Right ventricle myocardium inferior (tissue), 1 donor: ENCODE measurements at places on chromosomes 6 and 20. TPM values are rescaled to one million over a fixed set of nuclear protein-coding genes. Genes with fewer than 3 reads are reported as not detected.

PREX1 gene
- total RNA-seq: 11.0 TPM

DNA sequence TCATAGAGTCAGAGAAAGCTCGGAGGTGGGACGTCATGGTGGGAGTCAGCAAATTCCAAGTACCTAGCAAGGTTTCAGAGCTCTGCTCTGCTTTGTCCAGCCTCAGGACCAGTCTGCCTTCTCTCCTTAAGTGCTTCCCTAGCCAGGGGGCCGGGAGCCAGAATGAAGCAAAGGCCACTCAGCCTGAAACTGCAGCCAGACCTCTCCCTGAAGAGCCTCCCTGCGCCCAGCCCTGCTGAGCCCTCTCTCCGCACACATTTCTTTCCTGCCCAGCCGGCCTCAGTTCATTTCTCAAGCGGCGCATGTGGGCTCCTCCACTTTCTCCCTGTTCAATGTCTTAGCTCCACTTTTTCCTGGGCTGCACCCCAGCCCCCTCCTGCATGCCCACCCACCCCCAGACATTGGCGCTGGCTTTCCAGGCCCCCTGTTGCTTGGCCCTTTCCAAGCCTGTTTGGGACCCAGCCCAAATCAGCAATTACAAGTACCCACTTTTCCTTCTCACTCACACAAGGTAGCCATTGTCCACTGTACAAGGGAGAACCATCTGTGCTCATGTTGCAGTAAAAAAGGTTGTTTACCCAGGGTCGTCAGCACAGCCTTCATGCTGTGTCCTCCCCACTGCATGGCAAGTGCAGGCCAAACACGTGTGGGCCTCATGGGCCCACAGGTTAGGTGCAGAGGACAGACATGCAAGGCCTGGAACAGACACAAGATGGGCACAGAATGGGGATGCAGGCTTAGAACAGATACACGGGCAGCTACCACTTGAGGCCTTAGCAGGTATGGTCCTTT lies 147.1 kb downstream of the MRPL14 start:
- no peak for DNase-seq

GRCh38 chr20:50450881-50451752 lies 59.1 kb upstream of the PTPN1 start:
- DNase-seq: no peak

NR2E1 gene
- total RNA-seq: not detected

DNA sequence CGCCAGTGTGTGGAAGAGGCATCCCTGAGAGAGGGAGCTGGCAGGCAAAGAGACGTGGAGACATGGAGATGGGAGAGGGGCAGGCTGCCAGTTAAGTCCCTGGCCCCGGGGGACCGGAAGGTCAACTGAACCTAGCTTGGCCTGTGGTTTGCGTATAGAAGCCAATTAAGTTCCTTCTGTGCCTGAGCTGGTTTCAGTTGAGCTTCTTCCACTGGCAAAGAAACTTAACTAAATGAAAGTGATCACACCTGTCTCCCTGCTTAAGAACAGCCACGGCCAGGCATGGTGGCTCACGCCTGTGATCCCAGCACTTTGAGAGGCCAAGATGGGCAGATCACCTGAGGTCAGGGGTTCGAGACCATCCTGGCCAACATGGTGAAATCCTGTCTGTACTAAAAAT lies 26.7 kb upstream of the NNAT start:
- no peak for DNase-seq

- no peak for DNase-seq
These were observed at the start of gene TNF for GRCh38 chr6:31575335-31575901. Gene TNF, plus strand, starts transcription at chr6:31575565. Its CDS starts 177 bp downstream, at chr6:31575742.
